Progenitor cell of endocrine pancreas (in vitro differentiated cells): ENCODE measurements at places on chromosomes 11 and 22.

GRCh38 chr22:49618677-49618953 lies 209.1 kb downstream of the BRD1 start:
- no peak for DNase-seq

GRCh38 chr22:38614332-38615063 lies 41.7 kb downstream of the FAM227A start:
- DNase-seq, result no peak

DNA sequence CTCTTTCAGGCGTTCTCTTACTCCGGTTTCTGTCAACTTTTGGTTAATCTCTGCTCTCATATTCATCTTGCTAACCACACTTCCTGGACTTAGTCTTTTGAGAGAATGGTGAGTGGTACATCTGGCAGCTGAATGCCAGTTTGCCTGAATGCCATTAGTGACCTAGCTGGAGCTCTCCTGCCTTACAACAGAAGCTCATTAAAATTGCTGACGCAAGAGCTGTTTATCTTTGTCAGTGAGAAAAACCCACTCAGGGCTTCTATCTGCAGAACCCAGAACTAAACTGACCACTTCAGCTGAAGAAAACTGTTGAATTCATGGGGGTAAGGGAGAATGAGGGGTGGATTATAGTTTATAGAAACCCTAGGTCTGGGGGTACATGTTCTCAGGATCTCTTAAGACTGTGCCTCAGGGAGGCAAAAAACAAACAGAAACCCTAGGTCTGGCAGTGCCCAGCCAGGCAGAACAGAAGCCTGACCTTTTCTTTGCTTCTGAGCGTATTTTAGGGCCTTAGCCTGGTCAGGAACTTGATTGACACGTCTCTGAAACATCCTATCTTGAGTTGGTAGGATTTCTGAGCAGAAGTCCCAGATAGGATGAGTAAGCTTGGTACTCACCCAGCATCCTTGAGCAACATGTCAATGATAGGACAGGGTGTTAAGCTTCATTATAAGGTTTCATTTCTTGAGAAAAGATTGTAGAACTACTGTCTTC lies 52.8 kb upstream of the YWHAH start:
- DNase-seq, result no peak

DNA sequence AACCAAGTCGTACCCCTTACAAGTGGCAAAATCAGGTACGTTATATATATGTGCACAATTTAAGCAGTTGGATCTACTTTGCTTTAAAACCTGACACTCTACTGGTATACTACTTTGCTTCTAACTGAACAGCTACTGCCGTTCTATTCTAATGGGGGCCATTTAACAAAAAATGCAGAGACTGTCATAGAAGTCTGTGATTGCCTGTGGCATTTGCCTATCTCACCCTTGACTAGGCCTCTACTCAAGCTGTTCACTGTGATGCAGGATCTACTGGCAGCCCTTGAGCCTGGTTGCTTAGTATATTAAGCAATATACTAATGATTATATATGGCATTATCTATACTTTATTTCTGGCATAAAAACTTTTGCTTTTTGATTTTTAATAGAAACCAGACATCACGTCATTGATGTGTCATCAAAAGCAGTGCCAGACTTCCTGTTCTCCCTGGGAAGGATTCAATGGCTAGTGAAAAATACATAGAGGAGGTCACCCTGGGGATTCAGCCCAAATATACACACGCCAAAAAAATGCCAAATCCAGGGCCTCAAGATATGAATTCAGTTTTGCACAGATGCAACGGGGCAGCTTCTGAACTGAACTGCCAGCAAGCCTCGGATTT lies 40.0 kb upstream of the FIBIN start:
- no peak for DNase-seq

DNA sequence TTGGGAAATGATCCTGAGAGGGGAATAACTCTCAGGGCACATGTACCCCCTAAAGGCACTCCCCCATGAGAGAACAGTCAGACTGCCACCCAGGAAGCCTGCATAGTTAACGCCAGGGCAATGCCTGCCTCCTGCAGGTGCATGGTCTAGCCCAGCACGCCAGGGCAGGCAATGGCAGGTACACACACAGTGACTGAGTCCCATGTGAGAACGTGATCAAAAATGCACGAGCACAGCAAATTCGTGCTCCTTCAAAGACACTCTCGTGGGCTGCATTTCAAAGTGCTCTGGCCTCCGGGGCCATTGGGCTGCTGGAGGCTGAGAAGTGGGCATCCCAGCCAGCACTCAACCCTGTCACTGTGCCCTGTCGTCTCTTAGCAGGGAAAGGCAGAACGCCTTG lies 79.7 kb downstream of the SHANK2 start:
- DNase-seq, result no peak

DNA sequence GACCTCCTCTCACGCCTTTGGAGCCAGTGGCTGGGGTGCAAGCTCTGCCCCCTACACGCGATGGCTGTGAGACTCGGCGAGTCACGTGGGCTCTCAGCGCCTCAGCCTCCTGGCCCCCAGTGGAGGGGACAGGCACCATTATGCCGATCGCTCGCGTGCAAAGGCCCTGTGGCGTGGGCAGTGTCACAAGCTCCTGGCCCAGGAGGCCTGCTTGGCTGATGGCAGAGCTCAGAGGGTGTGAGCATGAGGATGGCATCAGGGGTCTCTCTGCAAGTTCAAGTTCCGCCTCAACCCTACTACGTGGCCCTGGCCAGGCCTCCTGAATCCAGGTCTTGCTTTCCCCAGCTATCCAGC lies 90.8 kb upstream of the KCNQ1OT1 start:
- peak; percentile 6 for DNase-seq

- DNase-seq, result no peak
Observed at GRCh38 chr11:824292-824880, 3.3 kb upstream of the CRACR2B start.

DNA sequence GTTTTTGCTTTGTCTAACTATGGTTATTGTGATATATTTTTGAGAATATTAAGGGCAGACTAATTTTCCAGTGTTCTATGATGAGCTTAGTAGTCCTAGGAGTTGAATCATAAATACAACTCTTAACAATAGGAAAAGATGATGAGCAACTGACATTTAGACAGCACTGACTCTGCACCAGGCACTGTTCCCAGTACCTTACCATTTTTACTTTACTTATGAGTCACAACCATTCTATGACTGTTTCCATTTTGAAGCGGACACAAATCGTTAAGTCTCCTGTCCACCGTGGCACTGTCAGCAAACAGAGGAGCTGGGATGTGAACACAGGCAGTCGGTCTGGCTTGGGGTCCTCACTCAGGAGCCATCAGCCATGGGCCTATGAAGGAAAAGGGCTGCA lies 3.4 kb upstream of the SCGB2A2 start:
- DNase-seq, result no peak

- DNase-seq, result no peak
Observed at GRCh38 chr11:75505916-75506692, 19.6 kb downstream of the GDPD5 start.

- no peak for DNase-seq
Observed at GRCh38 chr11:121936370-121936769, 179.6 kb downstream of the BLID start.

DNA sequence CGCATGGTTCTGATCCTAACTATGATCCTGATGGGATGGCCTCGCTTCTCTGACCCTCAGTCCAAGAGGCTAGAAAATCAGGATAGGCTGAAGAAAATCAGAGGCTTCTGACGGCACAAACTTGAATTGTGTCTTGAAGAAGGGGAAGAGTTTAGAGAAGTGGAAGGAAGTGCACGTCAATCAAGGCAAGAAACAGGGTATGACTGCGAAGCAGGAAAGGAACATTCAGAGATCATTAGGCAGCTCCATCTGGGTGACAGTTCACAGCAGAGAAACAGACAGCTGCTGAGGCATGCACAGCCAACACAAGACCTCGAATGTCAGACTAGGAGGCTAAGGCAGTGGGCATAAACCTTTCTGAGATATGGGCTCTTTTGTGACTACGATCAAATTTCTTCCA lies 29.3 kb downstream of the CLPB start:
- DNase-seq, result no peak

- no peak for DNase-seq
Observed at GRCh38 chr11:89436071-89436470, 55.1 kb downstream of the NOX4 start.

- DNase-seq, result no peak
Observed at GRCh38 chr11:68842427-68843051, 823 bp upstream of the CPT1A start.

GRCh38 chr11:10955616-10956015 lies 97.8 kb upstream of the ZBED5 start:
- DNase-seq, result no peak

- DNase-seq, result no peak
Observed at GRCh38 chr11:103978616-103979595, 57.5 kb upstream of the DDI1 start.

- DNase-seq, result no peak
Observed at GRCh38 chr11:69106031-69106811, 49.5 kb upstream of the SMIM38 start.

DNA sequence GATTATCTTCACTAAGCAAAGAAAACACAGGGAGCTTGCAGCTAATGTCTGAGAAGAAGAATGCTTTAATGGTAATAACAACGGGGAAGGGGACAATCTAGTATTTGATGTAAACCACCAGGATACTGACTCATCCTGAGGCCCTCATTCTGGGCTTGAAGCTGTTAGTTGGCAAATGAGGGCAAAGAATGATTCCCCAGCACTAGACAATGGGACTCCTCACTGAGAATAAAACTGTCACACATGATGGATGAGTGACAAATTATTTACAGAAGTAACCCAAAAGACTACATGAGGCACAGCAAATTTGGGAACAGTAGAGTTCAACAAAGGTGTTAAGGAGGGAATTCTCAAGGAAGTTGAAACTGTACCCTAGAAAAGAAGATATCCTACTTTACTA lies 76.3 kb downstream of the FAM168A start:
- no peak for DNase-seq

- DNase-seq, result no peak
Observed at GRCh38 chr22:18088825-18089568, 11.2 kb downstream of the PEX26 start.

- DNase-seq, result no peak
Observed at GRCh38 chr11:44192017-44192385, 96.5 kb downstream of the EXT2 start.

- peak; percentile 74 for DNase-seq
Observed at GRCh38 chr11:2151500-2152257, 9.3 kb downstream of the INS start.

DNA sequence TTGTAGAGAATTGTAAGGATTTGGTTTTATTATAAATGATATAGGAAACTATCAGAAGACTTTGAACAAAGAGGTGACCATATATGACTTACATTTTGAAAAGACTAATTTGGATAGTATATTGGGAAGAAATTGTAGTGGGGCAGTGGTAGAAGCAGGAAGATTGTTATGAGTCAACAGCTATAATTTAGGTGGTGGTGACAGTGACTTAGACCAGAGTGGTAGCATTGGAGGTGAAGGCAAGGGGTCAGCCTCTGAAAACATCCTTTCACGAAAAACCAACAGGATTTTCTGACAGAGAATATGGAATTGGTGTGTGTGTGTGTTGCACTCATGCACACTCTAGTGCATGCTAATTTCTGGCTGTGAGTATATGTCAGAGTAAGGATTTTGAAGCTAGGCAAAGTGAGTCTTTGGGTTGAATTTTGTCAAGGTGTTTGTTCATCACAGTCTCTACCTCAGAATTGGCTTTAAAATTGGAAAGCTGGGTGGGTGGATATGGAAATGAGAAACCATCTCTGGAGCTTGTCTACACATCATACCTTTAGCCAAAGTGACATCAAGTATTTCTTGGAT lies 8.2 kb upstream of the HBE1 start:
- no peak for DNase-seq

- DNase-seq, result no peak
Observed at GRCh38 chr11:73461964-73462363, 85.8 kb downstream of the RELT start.

DNA sequence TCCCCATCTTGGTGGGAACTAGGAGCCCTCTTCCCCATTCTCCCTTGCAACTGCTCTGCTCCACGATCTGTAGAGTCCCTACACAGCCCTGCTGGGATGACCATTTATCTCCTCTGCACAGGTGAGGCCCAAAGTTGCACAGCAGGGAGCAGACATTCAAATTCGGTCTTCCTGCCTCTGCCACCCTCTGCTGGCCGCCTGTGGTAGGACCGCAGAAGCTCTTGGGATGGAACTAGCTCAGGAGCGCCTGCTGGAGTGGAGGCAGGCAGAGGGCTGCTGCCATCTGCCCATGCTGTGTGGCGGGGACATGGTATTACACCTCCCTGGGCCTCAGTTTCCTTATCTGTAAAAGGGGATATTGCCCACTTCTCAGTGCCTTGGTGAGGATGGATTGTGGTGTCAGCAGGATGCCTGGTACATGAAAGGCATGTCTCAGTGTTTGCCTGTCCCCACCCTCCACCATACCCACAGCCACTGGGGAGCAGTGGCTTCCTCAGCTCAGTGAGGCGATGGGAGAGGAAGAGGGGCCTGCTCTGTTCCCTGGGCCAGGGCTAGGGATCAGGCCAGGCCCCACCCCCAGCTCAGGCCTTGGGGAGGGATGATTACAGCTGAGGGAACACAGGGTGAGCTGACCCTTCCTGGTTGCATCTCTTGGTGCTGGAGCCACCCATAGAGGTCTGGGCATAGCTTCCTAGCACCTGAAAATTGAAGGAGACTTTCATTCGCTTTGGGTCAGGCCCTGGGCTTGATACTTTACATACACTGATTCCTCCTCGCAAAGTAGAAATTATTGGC lies 11.3 kb upstream of the OMP start:
- peak; percentile 66 for DNase-seq

DNA sequence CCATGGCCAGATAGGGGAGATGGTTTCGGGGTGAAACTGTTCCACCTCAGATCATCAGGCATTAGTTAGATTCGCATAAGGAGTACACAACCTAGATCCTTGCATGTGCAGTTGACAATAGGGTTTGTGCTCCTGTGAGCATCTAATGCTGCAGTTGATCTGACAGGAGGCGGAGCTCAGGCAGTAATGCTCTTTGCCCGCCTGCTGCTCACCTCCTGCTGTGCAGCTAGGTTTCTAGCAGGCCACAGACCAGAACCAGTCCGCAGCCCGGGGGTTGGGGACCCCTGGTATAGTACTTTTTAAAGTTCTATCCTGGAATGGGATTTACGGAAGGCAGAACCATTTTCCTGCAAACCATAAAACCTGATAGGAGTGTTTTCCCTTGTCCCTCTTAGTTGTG lies 54.6 kb downstream of the POLD3 start:
- no peak for DNase-seq
